ENCODE measurements at places on chromosomes 12 and 14. TPM values are rescaled to one million over a fixed set of nuclear protein-coding genes. Genes with fewer than 3 reads are reported as not detected.

GRCh38 chr14:32364941-32365340, 35.8 kb downstream of the AKAP6 start:
- no peaks in the 10 kb centered on the region for H3K27me3 ChIP-seq
- no peak for DNase-seq
- H3K4me1 ChIP-seq, result no peaks in the 10 kb centered on the region
- no peak overlapping the region for H3K4me3 ChIP-seq
- no peaks in the 10 kb centered on the region for H3K36me3 ChIP-seq
- H3K27ac ChIP-seq, result no peak overlapping the region

The LRIG3 gene
- not detected for total RNA-seq

The RHOJ gene
- total RNA-seq, result not detected

DNA sequence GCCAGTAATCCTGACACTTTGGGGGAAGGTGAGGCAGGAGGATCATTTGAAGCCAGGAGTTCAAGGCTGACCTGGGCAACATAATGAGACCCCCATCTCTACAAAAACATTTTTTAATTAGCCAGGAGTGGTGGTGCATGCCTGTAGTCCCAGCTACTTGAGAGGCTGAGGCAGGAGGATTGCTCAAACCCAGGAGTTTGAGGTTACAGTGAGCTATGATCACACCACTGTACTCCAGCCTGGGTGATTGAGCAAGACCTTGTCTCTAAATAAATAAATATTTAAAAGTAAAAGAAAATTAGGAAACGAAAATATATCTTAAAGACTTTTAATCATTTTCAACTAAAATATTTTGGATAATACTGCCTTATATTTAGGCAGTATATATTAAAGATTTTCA, 25.9 kb downstream of the CKB start:
- DNase-seq, result no peak
- H3K4me3 ChIP-seq, result no peak overlapping the region
- peaks cover 34% of the 10 kb centered on the region for H3K36me3 ChIP-seq
- H3K27ac ChIP-seq, result no peak overlapping the region

DNA sequence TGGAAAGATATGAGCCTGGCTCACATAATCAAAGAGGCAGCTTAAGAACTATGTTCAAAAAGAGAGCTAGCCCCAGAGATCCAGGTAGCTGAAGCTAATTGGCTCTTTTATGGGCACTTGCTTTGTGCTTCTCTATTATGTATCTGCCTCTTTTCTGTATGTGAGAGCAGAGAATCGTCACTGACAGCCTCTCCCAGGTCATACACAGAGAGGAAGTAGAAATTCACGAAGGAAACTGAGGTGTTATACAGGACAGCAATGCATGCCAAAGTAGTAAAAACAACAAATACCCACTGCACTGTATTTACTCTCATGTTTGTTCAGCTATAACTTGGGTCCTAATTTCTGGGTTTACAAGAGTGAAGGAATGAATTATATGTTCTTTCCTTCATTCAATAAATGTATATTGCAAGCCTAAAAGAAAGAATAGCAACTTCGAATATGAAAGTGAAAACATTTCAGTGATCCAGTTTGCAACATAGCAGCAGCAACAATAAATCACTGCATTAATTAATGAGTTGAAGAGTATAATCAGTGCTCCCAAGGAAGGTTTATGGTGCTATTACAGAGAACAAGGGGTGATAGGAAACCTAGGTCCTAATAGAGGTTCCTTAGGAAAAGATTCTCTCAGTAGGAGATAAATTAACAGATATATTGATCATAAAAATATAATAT, 47.1 kb upstream of the ATXN7L3B start:
- H3K4me1 ChIP-seq, result no peaks in the 10 kb centered on the region
- no peaks in the 10 kb centered on the region for H3K27me3 ChIP-seq
- no peak for DNase-seq
- H3K27ac ChIP-seq, result no peak overlapping the region
- H3K36me3 ChIP-seq, result no peaks in the 10 kb centered on the region
- peak overlapping the region; percentile 46 for H3K4me3 ChIP-seq

GRCh38 chr14:32606301-32606700, 277.2 kb downstream of the AKAP6 start:
- no peak overlapping the region for H3K4me3 ChIP-seq
- H3K27me3 ChIP-seq, result no peaks in the 10 kb centered on the region
- no peaks in the 10 kb centered on the region for H3K36me3 ChIP-seq

DNA sequence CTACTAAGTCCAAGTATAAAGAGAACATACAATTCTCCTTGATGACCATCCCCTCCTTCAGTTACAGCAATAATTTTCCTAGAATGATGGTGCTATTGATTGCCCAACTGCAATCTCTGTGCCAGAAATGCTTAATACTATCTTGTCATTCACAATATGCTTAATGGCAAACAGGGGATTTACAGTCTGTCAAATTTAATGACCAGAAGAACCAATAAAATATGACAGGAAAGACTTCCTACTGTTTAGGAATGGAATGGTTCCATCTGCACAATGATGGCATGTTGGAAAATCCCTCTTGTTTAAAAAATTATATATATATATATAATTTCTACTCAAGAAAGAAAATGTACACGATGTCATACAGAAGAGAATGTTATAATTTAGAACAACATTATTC, 623.2 kb downstream of the CCER1 start:
- no peaks in the 10 kb centered on the region for H3K27me3 ChIP-seq
- no peak overlapping the region for H3K27ac ChIP-seq
- no peak overlapping the region for H3K4me3 ChIP-seq
- H3K4me1 ChIP-seq, result no peaks in the 10 kb centered on the region
- H3K36me3 ChIP-seq, result no peaks in the 10 kb centered on the region

- no peak for DNase-seq
- no peaks in the 10 kb centered on the region for H3K36me3 ChIP-seq
- no peak overlapping the region for H3K27ac ChIP-seq
- H3K4me3 ChIP-seq, result no peak overlapping the region
- no peaks in the 10 kb centered on the region for H3K4me1 ChIP-seq
These were observed 111.9 kb downstream of the STAB2 start for GRCh38 chr12:103698752-103699560.

DNA sequence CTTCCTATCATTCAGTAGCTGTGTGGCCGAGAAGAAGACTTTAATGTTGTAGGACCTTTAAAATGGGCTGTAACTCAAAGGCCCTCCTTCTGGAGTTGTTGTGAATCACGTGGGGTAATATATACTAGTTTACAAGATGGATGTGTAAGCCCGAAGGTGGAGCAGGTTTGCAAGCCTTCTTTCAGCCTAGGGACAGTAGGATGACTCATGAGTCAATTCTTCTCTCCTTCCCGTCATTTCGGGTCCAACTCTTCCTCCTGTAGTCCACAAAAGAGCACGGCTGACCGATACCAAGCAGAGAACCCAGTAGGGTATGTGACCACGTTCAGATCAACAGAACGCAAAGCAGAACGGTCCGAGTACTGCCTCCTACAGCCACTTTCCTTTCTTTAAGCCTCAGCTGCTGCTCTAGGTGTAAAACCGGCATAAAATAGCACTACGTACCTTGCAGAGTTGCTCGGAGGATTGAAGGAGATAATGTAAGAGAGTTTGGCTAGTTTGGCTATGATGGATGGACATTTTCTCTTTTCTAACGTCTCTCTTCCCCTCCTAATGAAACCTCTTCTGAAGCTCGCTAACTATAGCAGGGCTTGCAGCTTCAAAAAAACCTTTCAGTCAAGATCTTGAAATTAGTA, 1.3 kb upstream of the RASSF3 start:
- peaks cover 28% of the 10 kb centered on the region for H3K4me1 ChIP-seq
- H3K27ac ChIP-seq, result peak overlapping the region; percentile 52
- no peaks in the 10 kb centered on the region for H3K36me3 ChIP-seq
- peak; percentile 38 for DNase-seq
- H3K4me3 ChIP-seq, result peak overlapping the region; percentile 76

DNA sequence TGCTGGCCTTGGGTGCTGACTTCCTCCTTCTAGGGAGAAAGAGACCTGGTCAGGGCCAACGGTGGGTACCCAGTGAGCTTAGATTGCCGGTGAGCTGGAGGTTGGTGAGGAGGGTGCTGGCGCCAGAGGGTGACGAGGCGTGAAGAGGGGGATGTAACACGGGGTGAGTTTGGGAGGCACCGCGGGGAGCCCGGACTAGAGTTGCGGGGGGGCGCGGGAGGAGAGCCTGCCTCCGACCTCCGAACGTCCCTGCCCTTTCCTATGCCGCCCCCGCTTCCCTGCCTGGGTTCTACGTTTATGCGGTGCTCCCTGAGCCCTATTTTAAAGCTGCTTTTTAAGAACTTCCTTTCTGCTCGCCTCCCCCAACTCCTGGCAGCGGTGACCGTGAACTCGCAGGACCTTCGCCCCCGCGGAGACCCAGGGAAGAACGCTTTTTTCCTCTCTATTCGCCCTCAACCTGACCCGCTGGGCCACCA, 18.6 kb downstream of the OR6S1 start:
- no peaks in the 10 kb centered on the region for H3K27me3 ChIP-seq
- no peaks in the 10 kb centered on the region for H3K36me3 ChIP-seq
- DNase-seq, result no peak
- H3K4me3 ChIP-seq, result no peak overlapping the region
- H3K27ac ChIP-seq, result no peak overlapping the region

DNA sequence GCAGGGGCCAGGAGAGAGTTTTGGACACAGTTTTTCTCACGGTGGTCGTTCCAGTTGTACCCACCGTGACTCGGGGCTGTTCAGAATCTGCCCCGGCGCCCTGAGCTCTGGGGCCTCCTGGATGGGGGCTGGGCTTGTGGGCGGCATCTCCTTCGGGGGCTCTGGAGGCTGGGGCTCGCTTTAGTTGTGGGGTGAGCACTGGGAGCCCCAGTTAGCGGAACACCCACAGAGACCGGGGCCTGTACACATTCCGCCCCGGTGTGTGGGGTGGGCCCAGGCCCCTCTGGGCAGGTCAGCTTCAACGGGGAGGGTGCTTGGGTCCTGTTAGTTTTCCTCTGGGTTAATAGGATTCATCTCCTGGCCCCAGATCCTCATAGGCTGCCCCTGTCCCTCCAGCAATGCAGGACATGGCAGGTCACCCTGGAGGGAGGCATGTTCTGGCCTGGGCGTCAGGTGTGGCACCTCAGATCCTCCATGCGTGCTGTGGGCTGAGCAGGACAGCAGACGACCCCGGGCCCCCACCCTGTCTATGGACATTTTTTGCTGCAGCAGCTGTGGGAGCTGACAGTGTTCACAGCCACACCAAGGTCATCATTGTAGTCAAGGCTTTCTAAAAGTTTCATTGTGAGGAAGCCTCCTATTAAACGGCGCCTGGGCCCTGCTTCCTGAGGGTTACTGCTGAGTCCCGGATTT, 393.2 kb downstream of the TMEM121 start:
- DNase-seq, result no peak
- no peaks in the 10 kb centered on the region for H3K4me1 ChIP-seq
- H3K36me3 ChIP-seq, result no peaks in the 10 kb centered on the region
- no peak overlapping the region for H3K4me3 ChIP-seq
- H3K27me3 ChIP-seq, result no peaks in the 10 kb centered on the region
- H3K27ac ChIP-seq, result no peak overlapping the region

The DEPDC4 gene
- 1.2 TPM for total RNA-seq

The TAS2R14 gene
- total RNA-seq, result 0.55 TPM

DNA sequence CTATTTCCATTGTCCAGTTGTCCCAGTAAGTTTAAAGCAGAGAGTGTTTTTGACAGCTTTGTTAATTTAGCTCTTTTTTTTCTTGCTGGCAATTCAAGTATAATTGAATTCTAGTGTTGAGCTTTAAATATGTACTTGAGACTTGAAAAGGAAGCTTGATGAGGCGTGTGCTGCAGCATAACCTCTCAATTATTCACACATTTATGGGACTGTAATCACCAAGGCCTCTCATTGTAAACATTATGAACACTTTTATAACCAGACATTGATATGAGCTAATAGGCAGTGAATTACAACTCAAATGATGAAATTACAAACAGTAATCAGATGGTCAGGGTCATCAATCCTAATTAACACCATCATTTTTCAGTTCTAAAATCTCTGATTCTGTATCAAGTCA, 378.0 kb upstream of the DDHD1 start:
- no peak overlapping the region for H3K4me3 ChIP-seq
- no peaks in the 10 kb centered on the region for H3K36me3 ChIP-seq
- no peaks in the 10 kb centered on the region for H3K4me1 ChIP-seq

GRCh38 chr12:63843254-63843720, 1.2 kb upstream of the SRGAP1 start:
- peaks cover 7% of the 10 kb centered on the region for H3K4me1 ChIP-seq
- no peak overlapping the region for H3K27ac ChIP-seq
- no peak for DNase-seq
- no peaks in the 10 kb centered on the region for H3K36me3 ChIP-seq

- H3K36me3 ChIP-seq, result no peaks in the 10 kb centered on the region
- no peaks in the 10 kb centered on the region for H3K4me1 ChIP-seq
- no peaks in the 10 kb centered on the region for H3K27me3 ChIP-seq
- H3K4me3 ChIP-seq, result no peak overlapping the region
- H3K27ac ChIP-seq, result no peak overlapping the region
These were observed 94.7 kb downstream of the SLC5A8 start for GRCh38 chr12:101115326-101115725.

DNA sequence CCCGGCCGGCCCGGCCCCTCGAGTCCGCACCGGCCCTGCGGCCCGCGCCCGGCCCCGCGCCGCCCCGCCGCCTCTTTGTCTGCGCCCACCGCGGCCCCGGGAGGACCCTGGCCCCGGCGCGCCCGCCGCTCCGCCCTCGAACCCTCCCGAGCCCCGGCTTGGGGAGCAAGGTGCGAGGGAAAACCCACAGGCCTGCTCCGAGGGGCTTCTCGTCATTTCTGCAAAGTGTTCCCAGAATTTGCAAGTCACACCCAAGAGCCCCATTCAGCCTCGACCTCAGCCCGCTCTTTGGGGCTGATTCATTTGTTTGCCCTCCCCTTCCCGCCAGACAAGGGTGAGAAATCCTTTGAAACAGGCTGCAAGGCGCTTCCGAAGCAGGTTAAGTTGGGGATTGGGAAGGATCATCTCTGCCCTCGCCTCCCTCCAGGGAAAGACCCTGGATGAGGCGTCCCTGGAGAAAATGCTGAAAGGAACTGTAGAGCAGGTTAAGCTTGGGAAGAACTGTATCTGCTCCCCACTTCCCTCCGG, 325 bp upstream of the CLIP1 start:
- peak overlapping the region; percentile 80 for H3K4me3 ChIP-seq
- H3K36me3 ChIP-seq, result no peaks in the 10 kb centered on the region
- H3K4me1 ChIP-seq, result peaks cover 27% of the 10 kb centered on the region
- H3K27ac ChIP-seq, result peak overlapping the region; percentile 59

The LDHB gene
- 1,721 TPM for total RNA-seq

GRCh38 chr12:124967016-124967739, 21.8 kb downstream of the DHX37 start:
- no peak overlapping the region for H3K27ac ChIP-seq
- no peaks in the 10 kb centered on the region for H3K27me3 ChIP-seq
- H3K4me1 ChIP-seq, result no peaks in the 10 kb centered on the region
- H3K4me3 ChIP-seq, result no peak overlapping the region
- peaks cover 15% of the 10 kb centered on the region for H3K36me3 ChIP-seq

The GALNT9 gene
- total RNA-seq, result not detected

GRCh38 chr12:102425109-102426039, 55.0 kb downstream of the IGF1 start:
- no peaks in the 10 kb centered on the region for H3K27me3 ChIP-seq
- H3K36me3 ChIP-seq, result no peaks in the 10 kb centered on the region
- no peak for DNase-seq
- no peak overlapping the region for H3K27ac ChIP-seq

All from CD8-positive, alpha-beta memory T cell (primary cell).